ENCODE measurements at places on chromosomes 12 and 14.

- no peak for DNase-seq
Measured at GRCh38 chr12:26648584-26648983, 184.4 kb downstream of the ITPR2 start.

GRCh38 chr12:91077228-91077954 is 19.6 kb upstream of the KERA start:
- no peak for DNase-seq

- DNase-seq = no peak
Measured at GRCh38 chr12:53733051-53733806, 6.0 kb upstream of the CALCOCO1 start.

DNA sequence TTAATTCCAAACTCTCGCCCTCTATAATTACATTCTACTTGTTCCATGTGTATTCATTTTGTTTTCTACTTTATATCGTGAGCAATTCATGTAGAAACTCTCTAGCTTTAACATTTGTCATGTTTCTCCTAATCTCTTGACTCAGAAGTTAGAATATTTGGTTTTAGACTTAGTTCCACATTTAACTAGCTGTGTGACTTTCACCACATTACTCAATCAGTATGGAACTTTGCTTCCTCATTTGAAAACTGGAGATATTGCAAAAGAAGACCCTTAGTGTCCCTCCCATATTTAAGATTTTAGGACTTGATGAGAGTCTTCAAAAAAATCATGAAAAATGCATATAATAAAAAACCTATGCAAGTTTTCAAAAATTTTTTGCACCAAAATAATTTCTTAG is 447.5 kb downstream of the GXYLT1 start:
- no peak for DNase-seq

DNA sequence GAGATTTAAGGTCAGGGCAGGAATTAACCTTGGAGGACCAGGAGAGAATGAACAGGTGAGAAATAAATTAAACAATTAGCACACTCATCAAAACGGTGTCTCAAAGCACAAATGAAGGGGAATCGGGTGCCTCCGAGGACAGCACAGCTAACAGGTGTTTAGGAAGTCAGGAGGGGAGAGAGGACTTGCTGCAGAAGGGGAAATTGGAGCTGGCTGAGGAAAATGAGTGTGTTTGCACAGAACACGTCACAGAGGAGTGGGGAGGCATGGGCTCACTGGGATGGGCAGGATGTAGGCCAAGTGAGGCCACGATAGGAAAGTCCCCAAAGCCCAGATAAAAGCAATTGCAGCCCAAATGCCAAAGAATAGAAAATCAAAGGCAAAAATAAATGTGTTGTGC is 121.7 kb downstream of the ZNF664 start:
- no peak for DNase-seq

DNA sequence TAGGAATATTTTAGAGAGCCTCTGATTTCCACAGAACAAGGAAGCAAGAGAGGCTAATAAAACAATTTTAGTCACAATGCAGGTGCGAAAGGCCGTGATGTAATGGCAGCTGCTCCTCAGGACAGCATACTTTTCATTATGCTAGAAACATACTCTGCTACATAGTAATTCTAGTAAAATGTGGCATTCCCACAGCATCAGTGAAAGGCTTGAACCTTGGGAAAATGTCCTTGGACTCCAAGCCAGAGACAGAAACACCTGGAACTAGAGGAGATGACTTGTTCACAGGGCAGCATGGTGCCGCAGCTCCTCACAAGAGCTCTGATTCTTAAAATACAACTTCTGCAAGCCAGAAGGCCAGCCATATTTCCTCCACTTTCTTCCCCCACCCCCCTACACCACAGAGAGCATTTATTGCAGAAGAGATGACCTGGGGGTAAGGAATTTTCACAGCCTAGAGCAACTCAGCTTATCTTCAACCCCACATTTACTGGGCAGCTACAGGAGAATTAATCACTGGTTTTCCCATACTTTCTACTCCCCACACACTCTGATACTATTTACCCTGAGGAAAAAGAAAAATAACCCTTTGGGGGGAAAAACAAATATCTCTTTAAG is 15.8 kb downstream of the ABCC9 start:
- no peak for DNase-seq

DNA sequence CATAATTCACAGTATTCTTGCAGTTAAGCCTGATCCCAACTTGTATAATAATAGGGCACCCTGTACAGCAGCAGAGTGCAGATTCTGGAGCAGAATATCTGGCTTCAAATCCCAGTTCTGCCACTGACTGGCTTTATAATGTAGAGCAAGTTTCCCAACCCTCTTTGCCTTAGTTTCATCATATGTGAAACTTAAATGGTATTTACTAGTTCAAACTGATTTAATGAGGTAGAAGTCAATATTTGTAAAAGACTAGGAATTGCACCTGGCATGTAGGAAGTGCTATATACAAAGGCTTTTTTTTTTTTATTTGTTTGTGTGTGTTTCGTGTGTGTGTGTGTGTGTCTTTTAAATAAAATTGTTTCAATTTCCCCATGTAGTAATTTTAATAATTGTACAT is 125.9 kb downstream of the CCER1 start:
- no peak for DNase-seq

DNA sequence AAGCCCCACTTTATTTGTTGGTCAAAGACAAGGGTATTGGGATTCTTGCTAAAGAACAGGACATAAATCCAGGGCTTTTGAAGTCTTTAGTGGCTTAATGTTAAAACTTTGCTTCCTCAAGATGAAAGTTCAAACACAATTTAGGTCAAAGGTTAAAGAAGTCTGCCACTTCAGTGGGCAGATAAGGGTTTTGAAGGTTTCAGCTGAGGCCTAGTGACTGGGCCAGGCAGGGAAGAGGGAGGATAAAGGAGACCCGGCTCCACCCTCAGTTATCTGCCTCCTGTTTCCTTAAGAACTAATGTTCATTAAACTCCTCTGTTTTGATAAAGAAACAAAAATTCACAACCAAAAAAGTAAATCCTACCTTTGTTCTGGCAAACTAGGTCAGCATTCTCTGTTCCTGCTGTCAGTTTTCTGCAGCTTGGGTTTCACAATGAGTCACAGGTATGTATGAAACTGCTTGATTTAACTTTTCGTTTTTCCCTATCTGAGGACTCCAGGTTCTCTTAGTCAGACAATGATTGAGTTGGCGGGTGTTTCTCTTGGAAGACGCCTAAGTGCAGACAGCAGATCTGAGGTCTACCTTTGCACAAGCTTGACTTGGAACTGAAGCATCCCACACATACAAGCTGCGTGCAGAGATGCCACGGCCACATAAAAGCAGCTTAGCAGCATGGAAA is 208.3 kb downstream of the EXOC5 start:
- no peak for DNase-seq

- DNase-seq = no peak
Measured at GRCh38 chr14:77314043-77314442, 6.6 kb downstream of the POMT2 start.

DNA sequence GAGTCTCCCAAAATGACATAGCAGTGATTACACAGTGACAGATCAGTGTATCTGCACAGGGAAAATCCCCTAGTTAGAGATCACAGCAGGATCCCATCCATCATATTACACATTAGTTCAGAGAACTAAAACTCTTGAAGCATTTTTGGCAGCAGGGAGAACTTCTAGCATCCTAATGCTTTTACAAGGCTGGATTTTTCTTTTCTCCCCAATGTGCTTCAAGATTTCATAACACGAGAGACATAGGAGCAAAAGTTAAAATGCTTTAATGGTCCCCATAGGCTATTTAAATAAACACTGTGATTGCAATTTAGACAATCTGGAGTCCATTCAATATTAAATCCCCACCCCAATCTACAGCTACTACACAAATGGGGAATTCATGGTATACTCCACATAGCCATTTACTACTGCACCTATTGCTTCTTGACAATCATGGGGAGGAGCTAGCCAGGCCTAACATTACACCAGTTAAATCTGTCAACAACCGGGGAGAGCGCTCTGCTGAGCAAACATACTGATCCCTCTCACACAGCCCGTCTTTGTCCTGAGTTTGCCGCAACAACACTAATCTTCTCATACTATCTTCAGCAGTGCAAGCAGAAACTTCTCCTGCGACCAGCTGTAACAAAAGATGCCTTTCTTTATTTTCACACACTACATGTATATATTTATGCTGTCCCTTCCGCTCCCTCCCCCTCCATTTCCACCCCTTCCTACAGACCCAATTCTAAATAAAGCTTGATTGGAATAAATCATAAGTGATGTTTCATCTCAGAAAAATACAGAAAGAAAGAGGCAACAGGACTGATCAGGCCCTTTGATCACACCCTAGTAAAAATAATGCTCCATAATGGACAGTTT is 120.3 kb upstream of the SOX5 start:
- DNase-seq = no peak

- no peak for DNase-seq
Measured at GRCh38 chr14:93240678-93241000, 33.6 kb downstream of the UBR7 start.

DNA sequence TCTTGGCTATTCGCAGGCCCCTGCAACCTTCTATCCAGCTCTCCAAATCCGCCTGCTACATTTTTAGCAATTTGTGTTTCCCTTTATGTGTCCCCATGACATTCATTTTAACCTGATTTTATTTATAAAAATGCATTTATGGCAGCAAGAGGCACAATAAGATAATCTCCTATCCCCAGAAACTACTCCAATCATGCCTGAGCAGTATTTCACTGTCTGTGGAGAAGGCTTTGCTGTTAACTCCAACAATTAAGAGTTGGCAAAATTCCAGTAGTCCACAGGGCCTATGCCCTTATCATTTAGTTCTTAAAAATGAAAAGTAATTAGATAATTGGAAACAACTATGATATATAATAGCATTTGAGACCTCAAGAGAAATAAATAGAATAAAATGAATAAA is 462.4 kb downstream of the TRHDE start:
- no peak for DNase-seq

DNA sequence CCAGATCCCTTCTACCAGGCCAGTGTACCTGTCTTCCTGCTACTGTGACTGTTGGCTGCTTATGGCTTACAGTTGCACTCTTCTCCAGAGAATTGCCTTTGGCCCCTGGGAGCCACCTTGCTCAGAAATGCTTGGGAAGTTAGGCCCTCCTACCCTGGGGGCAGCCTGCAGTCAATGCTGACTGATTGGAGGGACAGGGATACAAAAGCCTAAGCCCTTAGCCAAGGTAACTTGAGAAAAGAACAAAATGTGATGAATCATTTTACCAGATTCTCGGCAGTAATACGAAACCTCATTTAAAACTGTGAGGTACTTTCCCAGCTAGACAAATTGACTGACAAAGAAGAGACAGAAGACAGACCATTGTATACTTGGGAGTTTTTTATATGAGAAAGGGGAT is 47.3 kb downstream of the PTCSC3 start:
- no peak for DNase-seq

GRCh38 chr14:50714450-50715073 is 46.5 kb upstream of the SAV1 start:
- DNase-seq = no peak
